ENCODE measurements at places on chromosomes 12 and 14. TPM values are rescaled to one million over a fixed set of nuclear protein-coding genes. Genes with fewer than 3 reads are reported as not detected.

The RPGRIP1 gene
- 0.58 TPM for polyA plus RNA-seq

The PLD4 gene
- polyA plus RNA-seq, result 2.5 TPM

The CLEC4C gene
- 0.23 TPM for polyA plus RNA-seq

The PTHLH gene
- 0.67 TPM for polyA plus RNA-seq

The TMEM233 gene
- 1.7 TPM for polyA plus RNA-seq

The LRFN5 gene
- 13.4 TPM for polyA plus RNA-seq

The SIX6 gene
- polyA plus RNA-seq, result not detected

The TDRD9 gene
- polyA plus RNA-seq, result 7.2 TPM

The GPR65 gene
- polyA plus RNA-seq, result 0.50 TPM

The SLC4A8 gene
- polyA plus RNA-seq, result 6.2 TPM

GRCh38 chr12:118034429-118035189, 18.1 kb downstream of the RFC5 start:
- DNase-seq, result peak; percentile 32

DNA sequence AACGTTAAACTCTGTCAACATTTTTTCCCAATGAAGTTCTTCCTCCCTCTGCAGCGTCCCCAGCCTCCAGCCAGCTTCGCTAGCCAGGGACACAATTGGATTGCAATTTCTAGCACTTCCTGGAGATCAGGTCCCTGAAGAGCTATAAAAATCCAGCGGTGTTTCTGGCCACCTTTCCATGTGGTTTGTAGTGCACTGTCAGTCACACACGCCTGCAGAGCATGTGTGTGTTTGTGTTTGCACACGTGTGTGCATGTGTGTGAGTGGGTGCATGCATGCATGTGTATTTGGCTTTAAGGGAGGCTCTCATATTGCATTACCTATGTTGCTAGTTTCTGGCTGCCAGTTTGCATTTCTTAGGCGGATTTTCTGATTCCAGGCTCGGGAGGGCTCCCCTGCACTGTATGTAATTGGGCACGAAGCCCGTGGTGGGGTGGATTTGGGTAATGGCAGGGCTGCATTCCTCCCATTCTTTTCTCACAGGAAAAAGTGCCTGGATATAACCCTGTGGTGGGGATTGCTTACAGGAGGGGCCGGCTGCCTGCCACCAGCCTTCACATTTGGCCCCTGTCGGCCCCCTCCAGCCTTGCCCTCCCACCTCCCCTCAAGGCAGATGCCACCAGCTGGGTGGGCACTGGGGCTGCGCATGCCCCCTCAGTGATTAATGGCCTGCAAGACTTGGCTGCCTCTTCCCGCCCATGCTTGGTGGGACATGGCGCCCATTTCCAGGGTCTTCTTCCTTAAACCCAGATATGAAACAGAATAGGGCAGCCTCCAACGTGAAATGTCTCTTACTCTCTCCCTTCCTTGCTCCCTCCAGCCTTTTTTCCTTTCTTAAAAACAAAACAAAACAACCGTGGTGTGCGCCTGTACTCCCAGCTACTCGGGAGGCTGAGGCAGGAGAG, 74.0 kb downstream of the TSPAN9 start:
- DNase-seq, result no peak

- DNase-seq, result no peak
Measured at GRCh38 chr12:968545-968944, 19.1 kb upstream of the RAD52 start.

DNA sequence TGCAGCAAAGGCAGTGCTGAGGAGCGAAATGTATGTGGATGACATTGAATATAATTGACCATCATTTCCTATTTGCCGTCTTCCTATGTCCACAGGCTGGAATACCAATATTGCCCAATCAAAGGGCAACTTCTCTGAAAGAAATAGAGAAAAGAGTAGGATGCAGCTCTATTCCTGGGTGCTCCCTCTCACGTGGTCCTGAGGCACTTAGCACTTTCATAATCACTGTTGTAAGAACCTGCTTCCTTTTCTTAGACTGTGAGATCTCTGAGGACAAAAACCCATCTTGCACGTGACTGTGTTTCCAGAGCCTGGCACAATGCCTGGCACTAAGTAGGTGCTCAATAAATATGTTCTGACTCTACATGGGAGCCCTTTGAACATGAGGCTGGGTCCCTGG, 122.7 kb upstream of the CPM start:
- no peak for DNase-seq

- no peak for DNase-seq
Measured at GRCh38 chr12:112121780-112122565, 3.4 kb upstream of the TRAFD1 start.

DNA sequence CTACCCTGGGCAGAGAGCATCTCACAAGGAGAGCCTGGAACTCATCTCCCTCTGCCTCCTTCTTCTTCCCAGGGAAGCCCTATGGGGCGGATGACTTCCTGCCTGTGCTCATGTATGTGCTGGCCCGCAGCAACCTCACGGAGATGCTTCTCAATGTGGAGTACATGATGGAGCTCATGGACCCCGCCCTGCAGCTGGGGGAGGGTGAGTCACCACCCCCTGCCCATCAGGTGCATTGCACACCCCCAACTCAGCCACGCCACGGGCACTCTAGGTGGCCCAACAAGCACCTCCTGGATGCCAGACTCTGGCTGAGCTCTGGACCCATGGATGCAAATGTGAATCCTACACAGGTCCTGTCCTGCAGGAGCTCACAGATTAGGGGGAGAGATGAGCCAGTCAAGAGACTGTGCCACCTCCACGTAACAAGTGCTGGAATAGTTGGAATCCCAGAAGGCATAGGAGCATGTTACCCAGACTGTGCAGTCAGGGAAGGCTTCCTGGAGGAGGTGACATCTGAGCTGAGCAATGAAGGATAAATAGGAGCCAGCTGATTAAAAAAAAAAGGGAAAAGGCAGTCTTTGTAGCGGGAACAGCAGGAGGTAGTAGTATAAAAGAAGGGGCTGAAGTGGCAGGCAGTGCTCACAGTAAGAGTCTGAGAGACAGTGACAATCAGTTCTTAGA, 71.9 kb downstream of the LGMN start:
- no peak for DNase-seq

DNA sequence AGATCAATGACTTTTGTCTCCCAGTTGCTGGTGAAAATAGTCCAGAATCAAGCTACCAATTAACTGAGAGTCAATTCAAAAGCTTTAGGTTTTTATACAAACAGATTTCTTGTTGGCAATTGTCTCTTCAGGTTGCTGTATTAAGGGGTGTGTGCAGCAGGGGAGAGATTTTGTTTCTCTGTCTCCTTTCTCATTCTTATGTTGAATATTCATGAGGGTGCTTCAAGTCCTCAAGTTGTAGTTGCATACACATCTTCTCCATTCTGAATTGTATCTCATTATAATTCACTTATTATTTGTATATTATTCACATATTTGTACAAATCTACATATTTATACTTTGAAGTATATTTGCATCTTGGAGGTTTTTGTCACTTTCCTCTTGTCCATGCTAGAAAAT, 126.7 kb upstream of the PTPRQ start:
- no peak for DNase-seq

- no peak for DNase-seq
Measured at GRCh38 chr14:24238527-24239037, 3.8 kb downstream of the TINF2 start.

DNA sequence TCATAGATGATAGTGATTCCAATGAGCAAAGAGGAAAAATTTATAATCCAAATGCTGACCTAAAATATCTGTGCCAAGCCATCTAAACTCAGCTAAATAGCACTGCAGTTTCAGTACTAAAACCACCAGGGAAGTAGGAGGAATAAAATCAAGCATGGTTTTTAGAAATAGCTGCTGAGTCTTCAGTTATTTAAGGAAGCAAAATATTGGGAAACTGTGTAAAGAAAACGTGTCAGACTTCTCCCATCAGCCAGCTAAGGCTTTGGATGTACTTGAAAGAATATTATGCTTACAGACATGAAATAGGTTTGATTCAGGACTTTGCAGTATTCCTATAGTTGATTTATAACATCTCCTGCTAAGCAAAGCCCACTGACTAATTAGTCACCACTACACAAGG, 24.7 kb downstream of the CLEC2D start:
- no peak for DNase-seq

GRCh38 chr12:106149096-106149784, 10.5 kb upstream of the NUAK1 start:
- DNase-seq, result no peak

DNA sequence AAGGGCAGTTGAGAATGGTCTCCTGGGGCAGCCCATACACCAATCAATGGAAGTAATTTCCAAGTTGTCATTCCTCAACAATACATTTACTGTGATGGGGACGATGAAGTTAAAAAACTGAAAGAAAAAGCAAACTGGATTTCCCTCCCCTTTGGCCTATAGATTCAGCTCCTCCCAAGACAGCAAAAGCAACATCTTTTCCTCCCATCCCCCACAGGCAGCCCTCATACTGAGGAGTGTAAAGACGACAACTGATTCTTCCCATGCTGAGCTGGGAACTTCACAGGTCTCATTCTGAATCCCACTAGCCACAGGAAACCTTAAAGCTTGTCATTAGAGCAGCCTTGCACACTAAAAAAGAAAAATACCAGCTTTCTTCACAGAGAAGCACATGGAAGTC, 48.5 kb downstream of the PITPNM2 start:
- no peak for DNase-seq

DNA sequence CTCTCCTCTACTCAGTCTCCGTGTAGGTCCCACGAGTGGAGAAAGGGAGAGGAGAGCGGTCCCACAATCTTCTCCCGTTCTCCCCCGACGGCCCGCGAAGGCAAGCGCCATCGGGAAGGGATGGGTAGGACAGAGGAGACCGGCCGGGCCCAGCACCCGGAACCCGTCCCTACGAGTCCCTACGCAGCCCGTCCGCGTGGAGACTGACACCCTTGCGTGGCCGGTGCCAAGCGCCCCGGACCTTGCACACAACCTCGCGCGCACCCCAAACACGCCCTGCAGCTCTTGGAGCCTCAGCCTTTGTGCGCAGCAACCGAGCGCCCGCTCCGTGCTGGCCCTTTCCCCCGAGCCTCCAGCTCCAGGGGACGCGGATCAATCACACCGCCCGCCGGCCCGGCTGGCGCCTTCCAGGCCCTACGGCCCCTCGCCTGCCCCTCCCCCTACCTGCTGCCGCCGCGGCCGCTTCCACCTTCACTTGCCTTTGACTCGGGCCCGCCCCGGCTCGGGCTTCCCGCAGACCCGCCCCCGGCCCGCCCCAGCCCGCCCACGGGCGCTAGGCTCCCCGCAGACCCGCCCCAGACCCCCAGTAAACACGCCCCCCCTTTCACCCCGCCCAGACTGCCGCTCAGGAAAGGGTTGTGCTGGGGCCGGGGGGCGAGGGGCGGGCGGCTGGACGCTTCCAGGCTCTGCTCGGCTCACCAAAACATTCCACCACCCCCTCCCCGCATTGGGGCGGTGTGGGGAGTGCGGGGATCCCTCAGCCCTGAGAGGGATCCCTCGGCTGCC, at the start of gene NDRG2:
TSS of gene NDRG2 (minus strand) at position 477 of the 786 bp plus-strand sequence. CDS start 1,746 bp downstream, outside the sequence.
- peak; percentile 77 for DNase-seq

- DNase-seq, result no peak
Measured at GRCh38 chr14:101058571-101058970, 155.0 kb upstream of the RTL1 start.

- DNase-seq, result no peak
Measured at GRCh38 chr12:57262126-57262822, 11.3 kb upstream of the STAC3 start.

DNA sequence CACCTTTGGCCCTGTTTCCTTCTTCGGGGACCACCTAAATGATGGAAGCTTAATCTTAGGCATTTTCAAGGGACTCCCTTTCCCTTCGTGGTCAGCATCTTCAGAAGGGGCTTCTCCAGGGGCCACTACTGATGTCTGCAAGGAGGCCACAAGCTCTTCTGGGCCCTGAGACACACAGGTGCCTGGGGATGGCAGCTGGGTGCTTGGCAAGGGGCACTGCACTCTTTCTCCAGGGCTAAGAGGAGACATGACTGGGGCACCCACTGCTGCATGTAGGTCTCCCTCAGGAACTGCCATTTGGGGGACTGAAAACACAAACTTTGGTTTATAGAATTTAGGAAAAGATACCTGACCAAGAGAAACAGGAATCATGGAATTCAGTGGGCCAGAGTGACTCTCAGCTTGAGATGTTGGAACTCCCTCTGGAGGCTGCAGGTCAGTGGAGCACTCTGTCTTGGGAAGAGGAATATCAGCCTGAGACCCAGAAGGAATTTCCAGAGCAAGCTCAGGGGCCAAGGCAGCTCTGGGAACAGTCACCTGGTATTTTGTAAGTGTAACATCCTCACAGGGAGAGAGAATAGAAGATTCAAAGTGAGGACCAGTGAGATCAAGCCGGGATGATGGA, 16.0 kb downstream of the PLD4 start:
- DNase-seq, result no peak

DNA sequence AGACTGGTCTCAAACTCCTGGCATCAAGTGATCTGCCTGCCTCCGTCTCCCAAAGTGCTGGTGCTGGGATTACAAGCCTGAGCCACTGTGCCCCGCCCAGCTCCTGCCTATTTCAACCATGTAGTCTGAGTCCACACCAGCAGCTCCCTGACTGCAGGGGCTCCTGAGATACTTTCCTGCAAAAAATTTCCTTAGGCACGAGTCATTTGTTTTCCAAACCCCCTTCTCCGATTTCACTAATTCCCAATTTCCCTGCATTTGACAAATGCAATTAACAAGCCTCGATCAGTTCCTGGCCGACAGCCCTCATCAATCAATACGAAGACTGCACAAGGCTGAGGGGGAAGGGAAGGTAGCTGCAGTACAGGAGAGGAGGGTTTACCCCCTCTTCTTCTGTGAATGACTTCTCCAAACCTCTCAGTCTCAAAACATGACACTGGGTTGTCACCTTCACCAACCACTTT, 10.1 kb downstream of the PSMB5 start:
- DNase-seq, result no peak

- peak; percentile 44 for DNase-seq
Measured at GRCh38 chr12:69239922-69240630, 707 bp downstream of the CPSF6 start.

- DNase-seq, result no peak
Measured at GRCh38 chr12:118269806-118270205, 102.9 kb downstream of the TAOK3 start.

DNA sequence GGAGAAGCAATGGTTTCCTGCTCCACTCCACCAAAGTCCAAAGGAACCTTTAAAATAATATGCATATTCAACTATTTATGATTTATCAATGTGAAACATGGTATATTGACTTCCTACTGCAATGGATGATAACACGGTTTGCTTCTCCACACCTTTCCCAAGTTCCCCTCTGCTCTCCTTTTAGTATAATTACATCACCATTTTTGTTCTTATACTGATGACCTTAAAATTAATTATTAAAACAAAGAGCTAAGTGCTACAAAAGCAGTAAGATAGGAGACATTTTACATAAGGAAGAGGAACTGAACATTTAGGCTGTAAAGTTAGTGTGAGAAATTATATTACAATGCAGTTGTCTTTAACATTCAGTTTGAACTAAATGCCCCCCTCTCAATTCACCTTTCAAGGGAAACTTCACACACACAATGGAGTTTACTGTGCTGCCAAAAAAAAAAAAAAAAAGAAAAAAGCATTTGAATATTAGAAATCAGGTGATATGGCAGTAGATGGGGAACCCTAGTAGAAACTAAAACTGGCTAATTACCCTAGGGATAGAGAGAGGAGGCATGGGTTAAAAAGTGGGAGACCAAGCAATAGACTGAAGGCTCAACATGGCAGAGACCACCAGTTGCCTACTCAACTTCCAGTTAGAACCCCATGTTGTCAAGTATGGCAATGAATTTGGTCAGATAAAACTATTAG, 37.1 kb upstream of the STK38L start:
- DNase-seq, result no peak

Data from left kidney (tissue), 8 donors.